GM23338 (cell line): ENCODE measurements at places on chromosomes 5 and 9.

- no peak for DNase-seq
Observed at GRCh38 chr5:73222173-73222572, 49.2 kb downstream of the TMEM174 start.

GRCh38 chr9:21465859-21466518, 16.1 kb downstream of the IFNE start:
- DNase-seq = peak; percentile 84

- peak; percentile 86 for DNase-seq
Observed at GRCh38 chr5:51379331-51379700, 3.9 kb upstream of the ISL1 start.

DNA sequence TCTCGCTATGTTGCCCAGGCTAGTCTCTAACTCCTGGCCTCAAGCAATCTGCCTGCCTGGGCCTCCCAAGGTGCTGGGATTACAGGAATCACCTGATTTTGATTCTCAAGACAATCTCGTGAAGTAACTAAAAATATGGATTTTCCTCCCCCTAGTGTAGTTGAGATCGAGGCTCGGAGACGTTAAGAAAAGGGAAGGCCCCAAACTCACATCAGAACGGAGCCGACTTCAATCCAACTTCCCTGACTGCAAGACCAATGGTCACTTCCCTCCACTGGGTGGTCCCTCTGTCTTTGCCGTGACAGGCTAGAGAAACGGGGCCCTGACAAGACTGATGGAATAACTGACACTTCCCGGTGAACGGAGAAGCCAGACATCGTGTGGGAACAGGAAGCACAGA, 28.3 kb downstream of the BARHL1 start:
- DNase-seq = no peak

DNA sequence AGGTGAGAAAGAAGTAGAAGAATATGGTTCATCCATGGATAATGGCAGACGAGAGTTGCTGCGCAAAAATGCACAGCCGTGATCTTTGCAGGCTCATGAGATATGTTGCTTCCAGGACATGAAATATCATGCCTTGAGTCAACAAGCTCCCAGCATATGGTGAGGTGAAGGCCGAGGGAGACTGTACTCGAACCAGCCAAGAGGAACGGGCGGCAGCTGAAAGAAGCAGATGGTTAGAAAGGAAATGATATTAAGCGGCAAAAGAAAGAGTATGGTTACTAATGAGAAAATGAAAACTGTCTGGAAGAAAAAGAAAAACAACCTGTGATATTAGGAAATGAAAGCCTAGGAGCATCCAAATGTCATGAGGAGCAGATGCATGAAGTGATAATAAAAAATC, 344.7 kb upstream of the DAP start:
- no peak for DNase-seq

- DNase-seq = no peak
Observed at GRCh38 chr9:130531670-130532069, 47.7 kb upstream of the FUBP3 start.

- DNase-seq = peak; percentile 70
Observed at GRCh38 chr5:62306896-62307689, 1.1 kb downstream of the KIF2A start.

DNA sequence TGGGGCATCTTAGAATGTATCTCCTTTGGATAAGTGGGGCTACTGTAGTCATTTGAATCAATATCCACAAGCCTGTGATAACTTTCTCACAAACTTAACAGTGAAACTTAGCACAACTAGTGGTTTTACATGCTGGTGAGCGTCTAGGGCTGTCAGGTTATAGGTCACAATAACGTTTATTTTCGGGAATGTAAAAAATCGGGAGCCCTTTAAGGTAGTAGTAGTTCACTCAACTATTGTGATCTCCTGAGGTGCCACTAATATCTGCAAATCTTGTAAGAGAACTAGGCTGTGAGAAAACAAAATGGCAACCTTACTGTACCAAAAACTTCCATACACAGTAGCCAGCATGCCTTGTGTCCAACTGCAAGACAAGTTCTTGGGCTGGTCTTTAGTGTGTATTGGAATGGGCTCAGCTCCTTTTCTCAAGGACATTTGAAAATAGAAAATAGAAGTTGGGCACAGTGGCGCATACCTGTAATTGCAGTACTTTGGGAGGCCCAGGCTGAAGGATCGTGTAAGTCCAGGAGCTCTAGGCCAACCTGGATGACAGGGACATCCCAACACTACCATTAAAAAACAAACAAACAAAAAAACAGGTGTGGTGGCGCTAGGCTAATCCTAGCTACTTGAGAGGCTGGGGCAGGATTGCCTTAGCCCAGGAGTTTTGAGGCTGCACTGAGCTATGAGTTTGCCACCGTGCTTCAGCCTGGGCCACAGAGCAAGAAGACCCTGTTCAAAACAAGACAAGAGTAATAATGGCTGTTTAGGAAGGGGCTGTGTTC, 5.2 kb upstream of the PKN3 start:
- DNase-seq = no peak

DNA sequence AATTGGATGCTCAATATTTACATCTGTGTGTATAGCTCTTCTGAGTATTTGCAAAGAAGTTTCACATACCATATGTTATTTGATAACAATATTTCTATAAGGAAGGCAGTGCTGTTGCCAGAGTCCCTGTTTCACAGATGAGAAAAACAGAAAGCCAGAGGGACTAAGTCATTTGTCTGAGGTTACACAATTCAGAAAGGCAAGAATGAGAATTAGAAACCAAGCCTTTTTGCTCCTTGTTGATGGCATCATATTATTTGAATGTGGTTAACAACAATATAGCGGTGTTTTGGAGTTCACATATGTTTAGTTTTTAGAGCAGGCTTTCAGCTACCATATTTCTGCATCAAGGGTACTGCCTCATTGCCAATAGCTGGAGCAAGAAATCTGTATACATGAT, 110.9 kb upstream of the PRLR start:
- no peak for DNase-seq

GRCh38 chr5:83714810-83715209, 5.8 kb downstream of the HAPLN1 start:
- DNase-seq = peak; percentile 52

GRCh38 chr9:13107008-13107407, 172.5 kb downstream of the MPDZ start:
- DNase-seq = no peak

DNA sequence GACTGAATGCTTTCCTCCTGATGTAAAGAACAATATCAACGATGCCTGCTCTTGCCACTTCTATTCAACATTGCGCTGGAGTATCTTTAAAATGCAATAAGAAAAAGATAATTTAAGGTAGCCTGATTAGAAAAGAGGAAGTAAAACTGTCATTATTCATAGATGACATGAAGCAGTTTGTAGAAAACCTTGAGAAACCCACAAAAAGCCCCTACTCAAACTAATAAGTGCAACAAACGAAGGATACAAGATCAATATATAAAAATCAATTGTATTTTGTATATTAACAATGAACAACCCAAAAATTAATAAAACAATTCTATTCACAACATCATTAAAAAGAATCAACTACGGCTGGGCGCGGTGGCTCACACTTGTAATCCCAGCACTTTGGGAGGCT, 76.4 kb upstream of the CKMT2 start:
- no peak for DNase-seq

- DNase-seq = no peak
Observed at GRCh38 chr5:126961702-126962101, 68.7 kb downstream of the MARCHF3 start.

DNA sequence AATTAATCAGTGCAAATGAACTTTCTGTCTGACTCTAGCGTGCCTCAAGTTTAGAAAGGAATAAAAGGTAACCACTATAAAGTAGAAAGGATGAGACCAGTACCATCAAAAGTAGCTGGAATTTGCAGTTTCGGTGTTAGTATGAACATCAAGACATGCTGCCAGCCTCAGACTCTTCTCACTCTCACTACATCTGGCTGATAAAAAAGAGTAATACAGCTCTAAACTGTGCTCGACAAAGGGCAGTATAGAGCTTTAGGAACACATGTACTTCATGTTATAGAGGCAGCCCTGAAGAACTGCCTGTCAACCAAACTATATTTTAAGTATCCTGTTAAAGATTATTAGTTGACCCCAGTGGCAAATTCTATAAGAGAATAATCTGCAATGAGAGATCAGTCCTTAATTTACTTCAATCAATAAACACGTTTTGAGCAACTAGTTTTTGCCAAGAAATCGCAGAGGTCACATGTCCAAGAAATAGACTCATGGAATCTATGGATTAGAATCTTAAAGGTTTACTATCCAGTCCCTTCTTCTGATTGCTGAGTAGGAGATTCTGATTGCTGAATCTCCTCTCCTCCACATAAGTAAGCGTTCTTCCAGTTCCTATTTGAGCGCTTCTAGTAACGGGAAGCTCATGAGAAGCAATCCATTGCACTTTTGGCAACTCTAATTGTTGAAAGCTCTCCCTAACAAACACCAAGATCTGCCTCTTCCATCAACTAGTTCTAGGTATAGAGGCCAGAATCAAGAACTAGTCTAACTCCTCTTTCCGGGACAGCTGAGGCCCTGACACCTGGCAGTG, 941 bp downstream of the XPA start:
- DNase-seq = no peak

DNA sequence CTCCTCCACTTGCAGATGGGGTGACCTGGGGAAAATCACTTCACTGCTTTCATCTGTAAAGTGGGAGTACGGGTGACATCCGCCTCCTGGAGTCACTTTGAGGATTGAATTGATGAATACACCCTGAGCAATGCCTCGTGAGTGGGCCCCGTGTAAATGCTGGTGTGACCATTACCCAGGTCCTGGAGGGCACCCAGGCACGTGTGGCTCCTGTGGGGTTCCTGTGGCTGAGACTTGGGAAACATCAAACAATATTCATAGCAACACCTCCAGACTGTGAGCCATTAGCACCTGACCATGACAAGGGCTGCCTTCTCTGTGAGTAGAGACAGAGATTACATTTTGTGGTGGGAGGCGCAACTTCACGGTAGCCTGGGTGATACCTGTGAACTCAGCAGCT, 11.4 kb downstream of the MRPL36 start:
- no peak for DNase-seq

GRCh38 chr9:89796606-89797005, 191.8 kb downstream of the GADD45G start:
- no peak for DNase-seq

- no peak for DNase-seq
Observed at GRCh38 chr9:37730256-37730655, 23.3 kb upstream of the TRMT10B start.

DNA sequence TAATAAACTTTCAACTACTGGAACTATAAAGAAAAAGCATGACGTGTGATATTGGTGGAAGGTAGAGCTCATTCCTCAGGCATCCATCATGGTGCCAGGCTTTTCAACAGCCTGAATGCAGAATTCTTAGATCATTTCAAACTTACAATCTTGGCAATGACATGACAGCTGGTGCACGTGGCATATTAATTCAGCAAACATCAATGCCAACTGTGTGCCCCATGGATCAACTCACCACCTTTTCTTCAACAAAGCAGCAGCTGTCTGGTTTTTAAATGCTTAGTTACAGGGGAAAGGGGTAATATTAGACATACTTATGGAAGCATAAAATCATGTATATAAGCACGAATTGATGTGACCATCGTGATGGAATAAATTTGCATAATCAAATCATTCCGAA, 56.0 kb upstream of the OR13F1 start:
- DNase-seq = no peak

- DNase-seq = no peak
Observed at GRCh38 chr9:93465855-93466254, 12.5 kb upstream of the FAM120AOS start.

GRCh38 chr9:21267485-21268346, 27.9 kb upstream of the IFNA14 start:
- no peak for DNase-seq

- DNase-seq = no peak
Observed at GRCh38 chr5:100970646-100971255, 67.7 kb upstream of the ST8SIA4 start.

DNA sequence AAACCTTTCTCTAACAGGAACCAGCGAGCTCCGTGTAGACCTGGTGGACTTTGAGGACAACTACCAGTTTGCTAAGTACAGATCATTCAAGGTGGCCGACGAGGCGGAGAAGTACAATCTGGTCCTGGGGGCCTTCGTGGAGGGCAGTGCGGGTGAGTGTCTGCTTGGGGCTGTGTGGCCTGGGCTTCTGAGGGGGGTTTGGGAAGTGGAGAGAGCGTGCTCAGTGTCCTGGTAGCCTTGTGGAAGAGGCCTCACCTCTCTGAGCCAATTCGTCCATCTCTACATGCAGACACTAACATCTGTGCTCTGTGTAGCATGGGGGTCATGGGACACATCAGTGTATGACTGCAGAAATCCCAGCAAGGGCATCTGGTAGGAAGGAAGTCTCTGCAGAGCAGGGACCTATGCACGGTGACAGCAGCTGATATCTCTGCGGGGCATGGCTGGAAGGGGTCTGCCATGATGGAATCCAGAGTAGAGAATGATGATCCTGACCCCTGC, 5.9 kb downstream of the FCN2 start:
- DNase-seq = no peak

DNA sequence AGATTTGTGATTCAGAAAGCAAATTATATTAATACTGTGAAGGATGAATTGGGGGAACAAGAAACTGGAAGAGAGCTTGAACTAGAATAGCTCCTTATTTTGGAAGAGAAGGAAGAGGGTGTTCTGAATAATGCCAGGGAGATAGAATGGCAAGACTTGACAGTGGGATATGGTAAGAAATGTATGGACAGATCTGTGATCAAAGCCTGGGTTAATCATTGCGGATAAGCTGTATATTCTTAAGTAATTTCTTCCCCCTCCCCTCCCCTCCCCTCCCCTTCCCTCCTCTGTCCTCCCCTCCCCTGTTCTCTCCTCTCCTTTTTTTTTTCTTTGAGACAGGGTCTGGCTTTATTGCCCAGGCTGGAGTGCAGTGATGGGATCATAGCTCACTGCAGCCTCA, 10.1 kb upstream of the IL6ST start:
- no peak for DNase-seq

DNA sequence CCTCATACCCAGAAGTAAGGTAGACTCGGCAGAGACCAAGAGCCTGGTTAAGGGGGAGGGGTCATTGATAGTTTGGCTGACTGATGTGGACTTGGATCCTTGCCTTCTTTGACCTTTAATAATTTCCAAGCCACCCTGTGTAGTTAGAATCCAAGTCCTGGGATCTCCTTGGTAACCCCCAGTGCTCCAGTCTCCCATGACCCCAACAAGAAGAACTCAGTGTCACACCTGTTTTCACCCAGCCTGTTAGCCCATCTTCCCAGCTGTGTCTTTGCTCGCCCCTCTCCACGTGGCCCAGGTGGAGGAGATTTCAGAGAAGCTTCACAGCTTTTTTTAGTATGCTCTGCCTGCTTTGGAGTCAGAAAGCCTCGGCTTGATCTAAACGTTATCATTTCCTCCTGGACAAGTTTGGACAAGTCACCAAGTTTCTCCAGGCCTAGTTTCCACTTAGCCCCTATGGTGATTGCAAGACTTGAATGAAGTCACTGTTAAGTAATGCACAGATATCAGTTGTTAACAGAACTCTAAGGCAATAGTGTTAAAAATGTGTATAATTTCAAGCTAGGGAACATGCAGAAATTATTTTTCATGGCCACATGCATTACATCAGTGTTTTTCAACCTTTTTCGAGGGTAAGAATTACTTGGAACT, 170.0 kb downstream of the TMEM38B start:
- no peak for DNase-seq
